CD4-positive, alpha-beta T cell treated with Interleukin-4 for 4 hours (primary cell): ENCODE measurements at places on chromosomes 11 and 22.

DNA sequence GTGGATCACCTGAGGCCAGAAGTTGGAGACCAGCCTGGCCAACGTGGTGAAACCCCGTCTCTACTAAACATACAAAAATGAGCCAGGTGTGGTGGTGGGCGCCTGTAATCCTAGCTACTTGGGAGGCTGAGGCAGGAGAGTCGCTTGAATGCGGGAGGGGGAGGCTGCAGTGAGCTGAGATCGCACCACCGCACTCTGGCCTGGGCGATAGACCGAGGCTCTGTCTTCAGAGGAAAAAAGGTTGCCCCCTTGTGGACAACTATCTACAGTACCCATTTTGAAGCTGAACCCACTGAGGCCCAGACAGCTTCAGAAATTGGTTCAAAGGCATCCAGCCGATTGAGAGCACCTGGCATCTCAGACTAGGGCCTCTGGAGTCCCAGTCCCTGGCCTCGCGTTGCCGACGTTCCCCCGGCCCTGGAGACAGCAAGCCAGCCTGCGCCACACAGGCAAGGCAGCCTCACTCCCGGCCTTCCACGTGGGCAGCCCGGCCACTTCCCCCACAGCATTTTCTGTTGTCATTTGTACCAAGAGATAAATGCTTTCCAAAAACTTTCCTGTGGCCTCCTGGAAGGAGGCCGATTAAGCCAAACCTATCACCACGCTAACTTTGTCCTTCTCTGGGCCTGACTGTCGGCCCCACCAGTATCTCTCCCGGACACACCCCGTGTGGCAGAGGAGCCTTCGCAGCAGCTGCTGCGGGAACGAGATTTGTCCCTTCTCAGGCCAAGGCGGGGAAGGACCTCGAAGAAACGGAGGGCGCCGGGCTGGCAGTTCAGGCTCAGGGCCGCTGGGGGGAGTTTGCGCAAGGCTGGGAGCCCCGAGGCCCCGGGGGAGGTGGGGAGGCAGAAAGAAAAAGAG, 82.8 kb downstream of the FLI1 start:
- peak; percentile 61 for DNase-seq

DNA sequence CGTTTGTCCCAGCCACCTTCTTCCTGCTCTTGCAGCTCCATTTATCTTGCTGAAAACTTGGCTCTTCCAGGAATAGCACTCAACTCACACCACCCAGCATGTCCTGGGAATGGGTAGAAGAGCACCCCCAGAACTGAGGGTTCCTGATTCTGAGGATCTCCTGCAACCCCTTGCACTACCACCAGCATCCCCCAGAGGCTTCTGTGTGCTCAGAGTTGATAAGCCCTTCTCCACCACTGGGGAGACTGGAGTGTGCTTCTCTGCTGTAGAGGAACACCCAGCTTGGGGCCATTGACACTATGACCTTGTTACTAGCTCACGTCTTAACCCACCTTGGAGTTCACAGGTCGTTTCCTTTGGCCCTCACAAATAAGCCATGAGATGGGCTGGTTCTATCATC, 121.0 kb downstream of the GRIK4 start:
- DNase-seq: no peak

- DNase-seq: no peak
Measured at GRCh38 chr22:48018346-48018745, 1255.9 kb downstream of the TBC1D22A start.

DNA sequence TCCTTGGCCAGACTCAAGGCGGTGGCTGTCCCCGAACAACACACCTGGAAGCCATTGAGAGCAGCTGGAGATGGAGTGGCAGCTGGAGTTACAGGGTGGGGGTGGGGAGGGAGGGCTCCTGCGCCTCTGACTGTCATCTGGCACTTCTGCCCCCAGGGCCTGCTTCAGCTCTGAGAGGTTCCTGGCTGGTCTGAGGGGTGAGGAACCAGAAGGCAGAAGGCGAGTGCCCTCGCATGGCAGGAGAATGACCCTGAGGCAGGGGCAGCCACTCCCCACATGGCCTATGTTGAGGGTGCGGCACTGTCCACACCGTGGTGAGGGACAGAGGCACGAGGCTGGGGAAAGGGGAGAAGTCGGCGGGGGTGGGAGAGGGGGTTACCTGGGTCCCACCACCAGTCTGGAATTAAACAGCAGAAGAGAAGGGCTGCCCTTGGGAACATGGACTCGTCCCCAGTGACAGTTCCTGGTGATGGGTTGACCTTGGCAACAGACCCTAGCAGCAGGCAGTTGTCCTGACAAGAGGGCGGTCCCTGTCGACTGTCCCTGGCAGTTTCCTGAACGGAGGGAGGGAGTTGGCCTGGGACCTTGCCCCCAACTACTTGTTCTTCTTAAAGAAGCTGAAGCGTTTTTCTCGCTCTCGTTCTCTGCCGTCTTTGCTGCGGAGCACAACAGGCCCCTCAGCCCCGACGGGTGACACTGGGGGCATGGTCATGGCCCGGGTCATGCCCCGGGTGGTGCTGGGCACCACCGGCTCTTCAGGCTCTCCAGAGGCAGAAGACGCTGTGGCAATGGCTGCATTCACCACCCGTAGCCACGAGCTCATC, 7.8 kb upstream of the RBM4B start:
- no peak for DNase-seq

DNA sequence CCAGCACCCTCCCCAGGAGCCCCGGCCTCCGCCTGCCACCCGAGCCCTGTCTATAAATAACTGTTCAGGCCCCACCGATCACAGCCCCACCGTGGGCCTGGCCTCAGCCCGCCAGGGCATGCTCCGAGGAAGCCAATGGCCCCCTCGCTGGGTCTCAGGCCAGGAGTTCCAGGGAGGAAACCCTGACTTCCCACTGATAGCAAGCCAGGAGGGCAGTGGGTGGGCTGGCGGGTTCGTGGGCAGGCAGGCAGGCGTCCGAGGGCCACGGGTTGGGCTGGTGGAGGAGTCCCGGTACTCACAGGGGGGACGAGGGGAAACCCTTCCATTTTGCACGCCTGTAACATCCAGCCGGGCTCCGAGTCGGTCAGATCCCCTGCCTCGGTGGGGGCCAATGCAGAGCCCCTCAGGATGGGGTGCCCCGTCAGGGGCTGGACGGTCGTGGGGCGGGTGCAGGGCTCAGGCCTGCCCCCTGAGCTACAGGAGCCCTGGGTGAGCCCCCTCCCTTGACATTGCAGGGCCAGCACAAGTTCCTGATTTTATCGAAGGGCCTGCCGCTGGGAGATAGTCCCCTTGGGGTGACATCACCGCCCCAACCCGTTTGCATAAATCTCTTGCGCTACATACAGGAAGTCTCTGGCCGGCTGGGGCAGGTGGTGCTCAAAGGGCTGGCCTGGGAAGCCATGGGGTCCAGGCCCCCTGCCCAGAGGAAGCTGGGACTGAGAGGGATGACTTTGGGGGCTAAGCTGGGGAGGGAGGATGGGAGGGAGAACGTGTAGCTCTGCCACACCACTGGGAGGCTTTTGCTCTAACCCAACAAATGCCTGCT, at the start of gene SPI1:
TSS of gene SPI1 (minus strand) at position 538 of the 826 bp plus-strand sequence. CDS start at position 344, 194 bp downstream.
- DNase-seq: peak; percentile 36

DNA sequence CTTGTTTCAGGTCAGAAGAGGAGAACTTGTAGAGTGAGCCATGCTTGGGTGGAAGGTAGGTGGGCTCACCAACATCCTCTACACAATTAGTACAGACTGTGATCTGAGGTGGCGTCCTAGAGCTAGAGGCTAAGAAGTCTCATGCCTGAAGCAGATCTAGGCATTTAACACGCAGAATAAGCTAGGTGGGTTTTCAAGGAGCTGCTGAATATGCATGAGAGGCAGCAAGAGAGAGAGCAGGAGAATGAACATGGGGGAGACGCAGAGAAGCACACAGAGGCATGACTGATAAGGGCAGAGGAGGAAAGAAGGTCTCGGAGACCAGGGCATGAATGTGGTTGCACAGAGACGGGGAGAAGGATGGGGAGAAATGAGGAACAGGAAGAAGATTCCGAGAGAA, 36.8 kb upstream of the JAM3 start:
- no peak for DNase-seq

- no peak for DNase-seq
Measured at GRCh38 chr11:134727204-134727603, 315.2 kb upstream of the B3GAT1 start.

DNA sequence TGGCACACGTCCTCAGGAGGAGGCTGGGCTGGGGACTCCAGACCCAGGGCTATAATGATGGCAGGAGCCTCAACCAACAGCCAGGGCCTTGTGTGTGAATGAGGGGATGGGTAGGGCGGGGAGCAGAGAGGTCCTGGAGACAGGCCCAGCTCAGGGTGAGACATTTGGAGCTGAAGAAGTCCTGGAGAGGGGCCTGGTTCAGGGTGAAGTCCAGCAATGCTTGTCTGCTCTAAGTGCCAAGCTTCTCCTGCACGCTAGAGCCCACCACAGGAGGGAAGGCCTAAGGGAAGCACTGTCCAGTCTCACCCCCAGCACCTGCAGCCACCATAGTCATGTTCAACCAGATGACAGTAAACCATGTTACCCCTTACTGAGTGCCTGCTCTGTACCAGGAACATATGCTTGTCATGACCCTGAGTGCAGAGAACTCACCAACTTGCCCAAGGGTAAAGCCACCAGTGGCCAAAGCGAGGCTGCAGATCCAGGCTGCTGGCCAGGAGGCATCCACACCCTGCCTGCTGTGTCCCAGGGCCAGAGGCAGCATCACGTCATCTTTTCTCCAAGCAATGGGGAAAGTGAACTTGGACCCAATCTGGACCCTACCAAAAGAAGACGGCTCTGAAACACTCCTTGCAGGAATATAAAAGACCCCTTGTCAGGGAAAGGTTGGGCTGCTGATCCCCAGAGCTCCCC, 24.0 kb downstream of the LMO1 start:
- no peak for DNase-seq

- peak; percentile 78 for DNase-seq
Measured at GRCh38 chr11:62593434-62594044, 2.2 kb upstream of the TUT1 start.

DNA sequence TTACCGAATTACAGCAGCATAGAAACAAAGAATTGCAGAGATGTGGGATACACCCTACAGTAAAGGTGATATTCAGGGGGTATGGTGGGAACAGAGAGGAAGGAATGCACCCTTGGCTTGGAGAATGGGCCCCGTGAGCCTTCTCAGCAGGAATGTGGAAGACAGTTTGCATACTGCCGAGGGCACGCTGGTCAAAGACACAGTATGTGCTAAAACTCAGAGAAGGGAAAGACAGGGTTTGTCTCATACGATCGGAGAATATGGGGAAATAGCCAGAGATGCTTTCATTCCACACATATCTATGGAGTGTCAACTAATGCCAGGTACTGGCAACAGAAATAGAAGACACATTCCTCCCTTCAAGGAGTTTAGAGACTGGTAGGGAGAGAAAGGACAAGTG, 36.9 kb downstream of the UBASH3B start:
- no peak for DNase-seq

- DNase-seq: no peak
Measured at GRCh38 chr11:2380807-2381350, 3.8 kb downstream of the CD81 start.

- no peak for DNase-seq
Measured at GRCh38 chr22:37459206-37459605, 27.0 kb downstream of the MFNG start.

DNA sequence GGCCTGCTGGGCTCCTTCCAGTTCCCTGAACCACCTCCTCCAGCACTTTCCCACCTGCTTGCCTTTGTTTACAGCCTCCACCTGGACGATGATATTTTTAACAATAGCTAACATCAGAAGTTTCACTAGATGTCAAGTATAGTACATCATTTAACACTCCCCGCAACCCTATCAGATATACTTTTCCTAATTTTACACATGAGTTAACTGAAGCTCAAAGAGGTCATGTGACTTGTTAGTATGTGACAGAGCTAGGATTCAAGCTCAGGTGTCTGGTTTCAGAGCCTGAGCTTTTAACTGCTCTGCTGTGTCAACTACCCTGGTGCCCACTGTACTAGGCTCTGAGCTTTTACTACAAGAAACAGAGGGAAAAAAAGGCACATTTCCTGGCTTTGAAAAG, 14.3 kb upstream of the HPX start:
- DNase-seq: no peak

DNA sequence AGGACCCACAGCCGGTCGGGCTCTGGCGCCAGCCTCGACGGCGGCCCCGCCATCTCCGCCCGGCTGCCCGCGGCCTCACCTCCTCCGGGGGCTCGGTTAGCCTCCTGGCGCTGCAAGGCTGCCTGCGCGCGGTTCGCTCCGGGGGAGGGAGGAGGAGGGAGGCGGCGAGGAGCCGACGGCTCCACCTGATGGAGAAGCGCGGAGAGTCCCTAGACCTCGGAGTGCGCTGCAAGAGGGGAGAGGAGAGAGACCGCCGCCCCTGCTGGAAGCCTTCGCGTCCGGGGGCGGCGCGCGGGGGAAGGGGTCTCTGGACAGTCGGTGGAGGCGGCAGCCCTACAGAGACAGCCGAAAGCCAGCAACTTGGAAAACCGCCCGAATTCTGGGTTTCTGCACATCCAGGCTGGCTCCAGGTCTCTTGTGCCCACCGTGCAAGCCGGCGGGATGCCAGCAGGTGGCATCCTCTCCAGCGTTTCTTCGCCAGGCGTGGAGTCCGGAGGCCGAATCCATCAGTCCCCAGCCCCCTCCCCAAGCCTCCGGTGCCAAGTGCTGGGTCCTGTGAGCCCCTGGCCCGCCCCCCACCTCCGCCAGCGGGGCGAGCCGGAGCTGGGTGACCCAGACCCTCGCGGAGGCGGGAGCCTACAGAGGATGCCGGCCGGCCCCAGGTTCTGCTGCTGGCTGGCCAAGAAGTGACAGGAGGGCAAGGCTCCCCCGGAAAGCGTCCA, 2.9 kb upstream of the KIRREL3 start:
- no peak for DNase-seq

- no peak for DNase-seq
Measured at GRCh38 chr11:102552447-102553194, 22.1 kb upstream of the MMP7 start.

DNA sequence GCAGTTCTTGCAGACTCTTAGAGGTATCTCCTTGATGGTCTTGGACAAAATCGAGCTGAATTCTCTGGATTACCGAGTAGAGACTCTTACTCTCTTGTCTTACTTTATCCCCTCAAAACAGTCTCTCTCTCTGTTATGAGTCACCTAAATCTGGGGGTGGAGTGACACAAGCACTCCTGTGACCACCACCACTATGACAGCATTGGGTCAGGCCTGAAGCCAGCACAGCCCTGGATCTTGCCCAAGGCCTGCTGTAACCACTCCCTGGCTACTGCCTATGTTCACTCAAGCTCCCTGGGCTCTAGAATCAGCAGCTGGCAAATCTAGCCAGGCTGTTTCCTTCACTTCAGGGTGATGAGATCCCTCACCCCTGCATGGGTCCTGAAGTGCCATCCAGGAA, 662.5 kb downstream of the LUZP2 start:
- DNase-seq: no peak

- DNase-seq: no peak
Measured at GRCh38 chr11:94838027-94838731, 70.0 kb downstream of the AMOTL1 start.

GRCh38 chr11:119229741-119230140, 23.6 kb downstream of the CBL start:
- DNase-seq: no peak

GRCh38 chr22:20977019-20977418, 5.1 kb upstream of the LZTR1 start:
- DNase-seq: no peak

- DNase-seq: no peak
Measured at GRCh38 chr11:122331079-122331478, 215.1 kb upstream of the BLID start.

GRCh38 chr11:129314371-129314770, 61.3 kb upstream of the BARX2 start:
- no peak for DNase-seq

GRCh38 chr11:104328512-104328907, 164.6 kb upstream of the PDGFD start:
- DNase-seq: no peak

- no peak for DNase-seq
Measured at GRCh38 chr22:42962295-42963230, 52.4 kb downstream of the PACSIN2 start.

GRCh38 chr11:128544471-128545051, 42.8 kb downstream of the ETS1 start:
- peak; percentile 40 for DNase-seq
